ENCODE measurements at places on chromosomes 7 and 10.

GRCh38 chr10:66564287-66564686, 361.5 kb upstream of the LRRTM3 start:
- no peak for DNase-seq

- DNase-seq: no peak
These were observed 504 bp upstream of the BMPER start for GRCh38 chr7:33904681-33905388.

DNA sequence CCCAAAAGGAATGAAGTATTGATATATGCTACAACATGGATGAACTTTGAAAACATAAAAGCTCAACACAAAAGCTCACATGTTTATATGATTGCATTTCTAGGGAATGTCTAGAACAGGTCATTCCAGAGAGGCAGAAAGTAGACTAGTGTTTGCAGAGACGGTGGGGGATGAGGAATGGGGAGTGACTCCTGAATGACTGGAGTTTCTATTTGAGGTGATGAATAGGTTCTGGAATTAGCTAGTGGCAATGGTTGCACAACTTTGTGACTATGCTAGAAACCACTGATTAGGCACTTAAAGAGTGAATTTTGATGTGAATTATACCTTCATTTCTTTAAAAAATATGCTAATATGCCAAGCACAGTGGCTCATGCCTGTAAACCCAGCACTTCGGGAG, 6.9 kb downstream of the KPNA7 start:
- DNase-seq: no peak

DNA sequence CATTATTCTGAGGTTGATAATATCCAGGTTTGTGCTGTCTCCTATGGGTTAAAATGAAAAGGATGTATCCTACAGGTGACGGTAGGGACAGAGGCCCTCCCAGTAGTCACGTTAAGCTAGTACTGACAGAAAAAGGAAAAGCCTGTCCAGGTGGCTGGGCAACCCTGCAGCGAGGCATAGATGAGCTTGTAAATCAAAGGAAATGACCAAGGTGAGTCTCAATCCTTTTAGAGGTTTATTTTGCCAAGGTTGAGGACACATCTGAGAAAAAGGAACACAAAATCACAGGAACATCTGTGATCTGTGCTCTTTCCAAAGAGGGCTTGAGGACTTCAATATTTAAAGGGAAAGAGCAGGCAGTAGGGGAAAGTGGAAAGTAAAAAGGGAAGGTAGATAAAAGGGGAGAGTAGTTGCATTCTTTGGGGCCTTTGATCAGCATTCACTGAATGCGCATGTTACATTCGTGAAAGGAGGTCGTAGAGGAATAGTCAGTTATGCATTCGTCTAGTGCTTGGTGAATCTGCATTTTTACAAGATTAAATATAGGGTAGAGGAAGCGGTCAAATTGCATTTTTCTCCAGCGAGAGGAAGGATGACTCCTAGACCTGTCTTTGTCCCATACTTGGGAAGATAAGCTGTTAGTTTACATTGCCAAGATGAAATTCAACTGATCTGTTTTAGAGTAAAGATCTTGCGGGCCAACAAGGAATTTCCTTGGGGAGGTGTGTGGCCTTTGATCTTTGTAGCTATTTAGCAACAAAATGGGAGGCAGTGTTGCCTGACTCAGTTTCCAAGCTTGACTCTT, 884 bp upstream of the GSTO1 start:
- no peak for DNase-seq

GRCh38 chr10:33706191-33706590, 371.7 kb upstream of the NRP1 start:
- DNase-seq: no peak

GRCh38 chr7:135770139-135770710, 21.6 kb upstream of the FAM180A start:
- DNase-seq: no peak

DNA sequence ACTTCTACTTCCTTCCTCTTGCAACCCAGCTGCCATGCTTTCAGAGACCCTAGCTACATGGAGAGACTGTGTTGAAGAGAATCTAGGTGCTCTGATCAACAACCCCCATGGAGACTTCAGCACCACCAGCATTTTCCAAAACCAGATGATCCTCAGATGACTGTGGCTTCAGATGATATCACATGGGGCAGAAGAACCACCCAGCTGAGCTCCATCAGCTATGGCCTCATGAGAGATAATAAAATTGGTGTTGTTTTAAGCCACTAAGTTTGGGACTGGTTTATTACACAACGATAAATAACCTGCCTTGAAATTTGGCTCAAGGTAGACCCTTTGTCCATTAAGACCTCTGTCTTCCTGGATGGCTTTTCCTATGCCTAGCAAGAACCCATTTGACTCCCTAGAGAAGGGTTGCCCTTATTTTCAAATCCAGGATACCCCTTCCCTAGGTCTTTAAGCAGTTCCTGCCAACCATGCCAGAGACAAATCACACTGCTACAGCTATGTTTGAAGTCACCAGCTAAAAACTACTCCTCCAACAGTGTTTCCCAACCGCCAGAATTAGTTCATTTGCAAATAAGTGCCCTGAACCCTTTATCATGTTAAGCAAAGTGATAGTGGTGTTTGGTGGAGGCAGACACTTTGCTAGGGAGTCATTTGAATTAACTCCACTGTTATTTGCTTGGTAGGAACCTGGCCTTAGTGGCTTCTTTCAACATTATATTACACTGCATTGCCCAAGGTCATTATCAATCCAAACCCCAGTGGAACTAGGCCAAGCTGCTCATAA, 136.9 kb upstream of the PALS2 start:
- no peak for DNase-seq

GRCh38 chr7:149838992-149839408, 825 bp downstream of the ZNF862 start:
- DNase-seq: no peak

- DNase-seq: peak; percentile 37
These were observed 73.2 kb downstream of the POT1 start for GRCh38 chr7:124856299-124856888.

GRCh38 chr7:102836977-102837376, 75.8 kb upstream of the LRRC17 start:
- DNase-seq: no peak

DNA sequence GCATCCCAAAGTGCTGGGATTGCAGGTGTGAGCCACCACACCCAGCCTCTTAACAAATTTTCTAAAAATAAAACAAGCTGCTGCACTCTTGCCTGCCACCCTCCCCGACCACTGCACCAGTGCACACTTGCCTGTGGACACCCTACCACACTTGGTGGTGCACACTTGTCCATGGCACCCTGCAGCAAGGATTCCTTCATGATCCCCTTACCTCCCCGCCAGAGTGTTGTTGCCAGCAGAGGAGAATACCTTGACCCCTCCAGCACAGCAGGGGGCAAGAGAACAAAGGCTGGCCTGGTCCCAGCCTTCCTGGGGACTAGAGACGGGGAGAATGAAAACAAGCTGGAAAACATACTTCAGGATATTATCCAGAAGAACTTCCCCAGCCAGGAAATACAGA, 65.9 kb upstream of the KCND2 start:
- no peak for DNase-seq

GRCh38 chr10:132627666-132628531, 90.3 kb downstream of the INPP5A start:
- no peak for DNase-seq

DNA sequence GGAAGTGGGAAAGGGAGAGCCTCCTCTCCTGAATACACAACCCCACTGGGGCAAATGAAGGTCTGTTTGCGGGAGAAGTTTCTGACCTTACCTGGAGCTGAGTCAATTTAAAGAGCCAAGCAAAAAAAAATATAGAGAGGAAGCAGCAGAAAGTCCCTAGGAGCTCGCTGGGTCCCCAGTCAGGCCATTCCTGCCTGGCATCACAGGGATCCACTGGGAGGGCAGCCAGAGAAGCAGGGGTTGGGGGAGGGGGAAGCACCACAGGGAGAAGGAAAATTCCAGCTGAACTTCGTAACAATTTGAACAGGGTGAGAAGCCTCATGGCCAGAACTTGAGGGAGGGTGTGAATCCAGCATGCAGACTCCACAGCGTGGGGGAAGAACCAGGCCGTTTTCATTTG, 298.7 kb downstream of the LRRTM3 start:
- no peak for DNase-seq

- DNase-seq: no peak
These were observed 82.9 kb downstream of the WDFY4 start for GRCh38 chr10:48767373-48768143.

DNA sequence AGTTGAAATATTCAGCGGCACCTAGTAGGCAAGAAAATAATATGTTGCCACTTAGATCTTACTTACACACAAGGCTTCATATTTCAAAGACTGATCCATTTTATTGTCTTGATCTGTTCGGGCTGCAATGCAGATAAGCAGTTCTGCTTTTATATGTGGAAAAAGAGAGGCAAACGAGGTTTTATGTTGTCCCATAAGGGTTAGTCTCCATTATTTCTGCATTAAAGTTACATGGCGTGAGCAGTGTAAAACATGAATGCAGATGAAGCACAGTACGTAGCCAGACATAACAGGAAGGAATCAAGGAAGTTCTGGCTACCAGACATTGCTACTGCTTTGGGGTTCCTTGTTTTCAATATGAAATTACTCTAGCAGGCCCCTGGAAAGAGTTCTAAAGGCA, 224.8 kb downstream of the BBS9 start:
- DNase-seq: no peak

GRCh38 chr7:151273651-151274390, 25.3 kb upstream of the SMARCD3 start:
- DNase-seq: no peak

- DNase-seq: no peak
These were observed 89.2 kb upstream of the BTBD16 start for GRCh38 chr10:122181876-122182275.

- DNase-seq: no peak
These were observed 41.5 kb upstream of the PTF1A start for GRCh38 chr10:23150610-23151009.

- no peak for DNase-seq
These were observed 107.4 kb downstream of the ZEB1 start for GRCh38 chr10:31426401-31426800.

DNA sequence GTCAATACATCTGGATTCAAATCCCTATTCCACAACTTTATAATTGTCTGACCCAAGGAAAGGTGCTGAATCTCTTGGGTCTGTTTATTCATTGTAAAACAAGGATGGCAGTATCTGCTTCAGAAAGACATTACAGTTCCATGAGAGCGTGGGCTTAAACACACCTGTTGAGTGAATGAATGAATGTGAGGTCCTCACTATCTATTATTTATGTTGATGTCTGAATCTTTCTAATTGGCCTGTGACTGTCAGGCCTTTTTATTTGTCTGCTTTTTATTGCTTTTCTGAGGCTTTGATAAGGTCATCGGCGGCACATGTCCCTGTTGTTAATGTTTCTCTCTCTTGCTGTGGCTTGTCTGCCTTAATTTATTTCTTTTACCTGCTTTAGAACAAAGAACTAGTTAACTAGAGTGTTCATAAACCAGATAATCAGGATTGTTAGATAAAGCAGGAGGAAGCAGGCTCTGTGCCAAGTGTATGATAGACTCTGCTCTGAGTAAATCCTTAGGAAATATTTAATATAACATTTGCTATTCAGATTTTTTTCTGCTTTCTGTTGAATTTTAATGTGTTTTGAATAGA, 42.3 kb upstream of the CYCS start:
- no peak for DNase-seq

DNA sequence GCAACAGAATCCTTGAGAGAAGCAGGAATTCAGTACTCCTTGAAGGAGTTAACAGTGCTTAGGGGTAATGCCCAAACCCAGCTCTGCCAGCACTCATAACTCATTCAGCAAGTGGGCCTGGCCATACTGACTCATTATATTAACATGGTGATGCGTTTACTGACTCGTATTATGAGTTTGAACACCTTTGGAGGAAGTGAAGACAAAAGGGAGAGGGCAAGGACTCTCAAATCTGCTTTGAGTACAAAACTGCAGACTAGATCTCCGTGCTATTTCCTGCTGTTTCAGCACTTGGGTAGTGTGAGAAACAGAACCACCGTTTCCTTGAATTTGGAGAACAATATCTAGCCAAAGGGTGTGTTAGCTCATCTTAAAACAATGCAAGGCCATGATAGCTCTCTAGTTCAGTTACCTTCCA, 30.8 kb downstream of the SLC16A9 start:
- no peak for DNase-seq

DNA sequence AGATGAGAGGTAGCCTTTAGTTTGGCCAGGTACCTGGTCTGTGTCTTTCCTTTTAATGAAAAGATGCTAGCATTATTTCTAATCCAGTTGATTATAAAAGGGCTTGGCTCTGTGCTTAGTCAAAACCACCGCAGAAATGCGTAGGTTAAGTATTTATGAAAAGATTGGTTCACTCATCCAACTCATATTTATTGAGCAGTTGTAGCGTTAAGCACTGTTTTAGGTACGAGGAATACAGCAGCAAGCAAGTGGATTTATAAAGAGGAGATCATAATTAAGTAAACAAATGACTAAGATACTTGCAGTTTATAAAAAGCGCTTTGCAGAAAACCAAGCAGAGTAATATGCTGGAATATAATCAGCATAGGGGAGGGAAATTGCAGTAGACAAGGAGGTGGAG, 129.8 kb downstream of the PPP1R17 start:
- no peak for DNase-seq

- DNase-seq: no peak
These were observed 4.1 kb upstream of the VSIR start for GRCh38 chr10:71777213-71777985.

- DNase-seq: no peak
These were observed 118.4 kb downstream of the SEMA3A start for GRCh38 chr7:84076219-84076618.

DNA sequence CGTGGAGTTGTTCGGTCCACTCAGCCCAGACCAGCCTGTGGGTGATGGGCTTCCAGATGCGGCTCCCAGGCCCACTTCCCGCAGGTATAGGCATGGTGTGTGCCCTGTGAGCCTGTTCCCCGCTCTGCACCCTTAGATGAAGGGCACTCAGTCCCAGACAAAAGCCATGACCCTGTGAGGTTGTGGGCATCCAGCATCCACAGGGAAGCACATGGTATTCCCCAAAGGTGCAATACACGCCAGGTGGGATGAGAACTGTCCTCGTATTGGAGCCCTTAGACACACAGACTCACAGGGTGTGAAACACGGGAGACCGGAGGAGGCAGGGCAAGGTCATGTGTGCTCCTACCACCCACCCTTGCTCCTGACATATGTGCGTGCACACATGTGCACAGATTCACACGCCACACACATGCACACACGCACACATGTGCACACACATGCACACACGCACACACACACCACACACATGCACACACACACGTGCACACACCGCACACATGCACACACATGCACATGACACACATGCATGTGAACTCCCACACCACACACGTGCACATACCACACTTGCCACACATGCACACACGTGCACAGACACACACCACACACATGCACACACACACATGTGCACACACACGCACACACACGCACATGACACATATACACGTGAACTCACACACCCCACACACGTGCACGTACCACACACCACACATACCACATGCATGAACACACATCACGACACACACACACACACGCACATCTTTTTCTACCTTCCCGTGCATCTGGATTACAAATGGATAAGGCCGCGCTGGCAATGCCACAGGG, 319.4 kb downstream of the WDR37 start:
- no peak for DNase-seq

- DNase-seq: no peak
These were observed 30.5 kb downstream of the SLC18A2 start for GRCh38 chr10:117271427-117271826.

All from OCI-LY7 (cell line).